ENCODE measurements at places on chromosomes 7 and 10.

GRCh38 chr7:151790095-151790829 is 86.7 kb downstream of the PRKAG2 start:
- DNase-seq, result no peak

- DNase-seq, result no peak
Observed at GRCh38 chr7:139687211-139687954, 90.4 kb downstream of the HIPK2 start.

DNA sequence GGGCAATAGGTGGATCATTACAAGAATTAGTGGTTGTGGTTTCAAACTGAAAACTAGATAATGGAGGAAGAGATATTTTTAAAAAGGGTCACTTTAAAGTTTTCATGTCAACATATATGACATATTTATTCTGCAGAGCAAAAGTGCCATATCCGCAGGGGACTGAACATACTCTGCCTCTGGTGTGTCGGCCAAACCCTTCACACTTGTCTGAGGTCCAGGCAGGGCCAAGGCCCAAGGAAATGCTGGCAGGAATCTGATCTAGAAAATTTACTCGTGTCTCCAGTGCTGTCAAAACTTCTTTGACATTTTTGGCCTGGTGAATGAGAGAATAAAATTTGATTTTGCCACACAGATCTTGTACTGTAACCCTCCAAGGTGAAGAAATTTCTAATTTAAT is 562.3 kb downstream of the CCSER2 start:
- DNase-seq, result no peak

GRCh38 chr7:1725199-1725690 is 55.2 kb downstream of the ELFN1 start:
- DNase-seq, result no peak

DNA sequence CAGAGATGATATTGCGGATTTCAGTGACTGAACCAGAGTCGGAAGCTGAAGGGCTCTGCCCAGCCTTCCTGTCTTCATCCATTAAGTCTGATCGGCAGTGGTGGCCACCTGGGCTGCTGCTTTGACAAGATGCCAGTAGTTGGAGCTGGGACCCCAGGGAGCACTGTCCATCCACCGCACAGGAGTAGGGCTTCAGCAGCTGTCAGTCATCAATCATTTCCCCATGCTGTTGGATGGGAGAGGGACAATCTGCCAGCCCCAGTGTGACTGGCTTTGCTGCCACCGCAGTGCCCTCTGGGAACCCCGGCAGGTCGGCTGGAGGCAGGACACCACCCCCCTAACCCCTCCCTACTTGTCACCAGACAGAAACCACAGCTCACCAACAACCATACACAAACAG is 23.0 kb upstream of the GPR146 start:
- DNase-seq, result no peak
